EL (cell line): ENCODE measurements at places on chromosomes 6 and 20.

- peak; percentile 93 for DNase-seq
Observed at GRCh38 chr20:60063048-60063451, 104.8 kb downstream of the CDH26 start.

GRCh38 chr6:12313992-12314589, 23.9 kb downstream of the EDN1 start:
- peak; percentile 72 for DNase-seq

DNA sequence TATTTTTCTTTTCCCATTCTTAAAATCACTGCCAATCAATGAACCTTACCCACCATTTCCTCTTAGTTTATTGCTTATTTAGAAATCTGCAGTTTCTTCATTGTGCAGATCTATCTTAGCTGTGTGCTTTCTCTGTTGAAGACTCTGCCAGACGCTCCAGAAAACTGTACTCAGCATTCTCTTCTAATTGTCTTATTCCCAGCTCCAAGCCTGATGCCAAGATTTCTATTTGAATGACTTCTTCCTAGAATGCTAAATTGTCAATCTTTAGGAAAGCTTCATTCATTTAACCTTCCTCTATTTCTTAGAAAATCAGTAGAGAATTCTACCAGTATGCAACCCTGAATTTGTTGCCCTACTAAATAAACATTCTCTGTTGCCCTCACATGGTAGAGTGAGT, 308.9 kb downstream of the KHDRBS2 start:
- DNase-seq: no peak

GRCh38 chr6:20223141-20223540, 10.9 kb upstream of the MBOAT1 start:
- no peak for DNase-seq

GRCh38 chr6:79305020-79305419, 70.5 kb upstream of the HMGN3 start:
- DNase-seq: no peak

DNA sequence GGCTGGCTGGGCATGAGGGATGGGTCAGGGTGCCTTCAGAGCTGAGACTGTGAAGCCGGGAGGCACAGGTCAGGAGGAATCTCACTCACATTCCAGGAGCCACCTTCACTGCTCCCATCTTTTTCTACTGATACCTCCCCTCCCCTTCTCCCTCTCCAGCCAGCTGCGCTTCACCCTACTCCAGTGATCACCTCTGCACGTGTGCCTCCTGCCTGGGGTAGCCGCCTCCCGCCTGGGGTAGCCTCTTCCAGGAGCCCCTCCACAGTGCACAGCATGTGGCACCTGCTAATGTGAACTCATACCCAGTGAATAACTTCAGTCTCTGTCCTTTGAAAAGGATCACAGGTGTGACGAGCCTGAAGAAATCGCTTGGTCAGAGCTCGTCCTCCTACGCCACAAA, 232.6 kb downstream of the TMEM242 start:
- no peak for DNase-seq

DNA sequence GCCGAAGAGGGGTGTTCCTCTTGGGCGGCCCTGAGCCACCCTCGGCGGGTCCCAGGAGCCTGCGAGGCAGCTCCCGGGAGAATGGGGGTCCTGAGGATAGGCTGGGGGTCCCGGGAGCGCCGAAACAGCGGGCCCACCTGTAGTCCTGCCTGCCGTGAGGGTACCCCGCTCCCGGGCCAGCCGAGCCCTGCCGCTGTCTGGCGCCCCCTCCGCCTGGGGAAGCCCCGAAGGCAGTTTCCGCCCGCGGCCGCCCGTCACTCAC, 280 bp downstream of the SPATA2 start:
- no peak for DNase-seq

DNA sequence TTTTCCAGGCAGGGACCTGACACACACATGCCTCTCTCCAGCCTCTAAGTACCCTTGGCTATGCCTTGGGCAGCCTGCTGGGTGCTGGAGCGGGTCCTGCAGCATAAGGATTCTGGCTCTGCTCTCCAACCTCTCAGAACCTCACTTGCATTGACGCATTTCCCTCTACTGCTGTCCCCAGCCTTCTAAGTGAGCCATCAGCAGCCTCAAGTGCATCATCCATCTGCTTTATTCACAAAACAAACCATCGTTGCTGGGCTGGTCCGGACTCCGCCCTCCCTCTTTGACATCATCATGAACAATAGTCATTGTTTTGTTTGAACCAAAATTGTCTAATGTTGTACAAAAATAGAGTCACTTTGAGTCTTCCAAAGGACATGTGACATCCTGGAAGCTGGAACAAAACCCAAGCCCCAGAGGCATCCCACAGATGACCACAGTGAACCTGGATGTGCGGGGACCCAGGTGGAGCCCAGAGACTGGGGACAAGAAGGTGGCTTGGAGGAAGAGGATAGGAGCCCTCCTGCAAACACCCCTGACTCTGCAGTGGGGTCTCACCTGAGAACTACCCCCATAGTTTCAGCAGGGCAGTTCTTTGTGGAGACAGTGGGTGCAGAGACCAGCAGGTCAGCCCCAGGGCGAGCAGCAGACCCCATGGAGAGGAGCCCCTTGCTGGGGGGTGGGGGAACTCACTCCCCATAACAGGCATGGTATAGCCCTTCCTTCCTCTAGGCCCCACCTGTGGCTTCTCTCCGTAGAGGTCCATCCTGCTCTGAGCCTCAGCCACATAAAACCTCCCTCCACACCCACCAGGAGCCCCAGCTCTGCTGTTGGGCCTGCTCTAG, 230.1 kb downstream of the SYNDIG1 start:
- DNase-seq: no peak

DNA sequence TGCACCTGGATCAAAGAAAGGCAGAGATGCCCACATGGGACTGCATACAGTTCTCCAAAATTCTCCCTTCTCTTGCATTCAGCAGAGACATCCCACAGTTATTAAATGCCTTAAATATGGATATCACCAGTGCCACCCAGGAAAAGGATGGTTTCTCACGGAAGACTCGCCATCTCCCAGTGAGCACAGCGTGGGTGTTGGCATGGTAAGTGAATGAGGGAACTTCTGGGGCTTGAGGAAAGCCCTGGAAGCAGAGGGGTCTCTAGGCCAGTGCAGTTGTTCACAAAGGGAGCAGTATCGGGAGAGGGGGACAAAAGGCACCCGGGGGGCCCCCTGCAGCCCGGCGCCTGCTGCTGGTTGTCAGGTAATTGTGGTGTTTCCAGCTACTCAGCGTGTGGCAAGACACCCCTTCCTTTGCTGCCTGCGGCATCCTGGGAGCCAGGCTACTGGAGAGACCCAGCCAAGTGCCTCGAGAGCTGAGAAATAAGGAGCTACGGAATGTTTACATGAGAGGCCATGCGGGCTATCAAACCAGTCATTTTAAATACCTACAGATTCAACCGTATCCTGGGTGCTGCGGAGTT, 125.4 kb downstream of the PXDC1 start:
- no peak for DNase-seq

GRCh38 chr6:167933847-167934246, 63.6 kb upstream of the KIF25 start:
- DNase-seq: no peak

- DNase-seq: no peak
Observed at GRCh38 chr6:25576919-25577318, 75.1 kb upstream of the SCGN start.

DNA sequence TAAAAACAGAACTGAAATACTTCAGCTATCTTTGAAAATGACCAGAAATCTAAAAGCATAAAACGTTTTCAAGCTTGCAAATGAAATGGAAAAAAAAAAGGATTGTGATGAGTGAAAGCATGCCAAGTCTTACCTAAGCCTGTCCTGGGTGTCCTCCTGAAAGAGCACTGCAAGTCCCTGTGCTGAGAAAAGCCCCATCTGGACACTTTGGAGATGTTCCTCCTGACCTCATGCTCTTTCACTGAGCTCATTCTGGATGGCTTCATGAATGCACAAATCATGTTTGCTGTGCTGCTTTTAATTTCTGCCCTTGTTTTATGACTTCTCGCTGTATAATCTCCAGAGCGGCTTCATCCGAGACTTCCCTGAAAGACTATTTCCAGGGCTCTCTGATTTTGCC, 136.0 kb downstream of the SOD2 start:
- DNase-seq: no peak

DNA sequence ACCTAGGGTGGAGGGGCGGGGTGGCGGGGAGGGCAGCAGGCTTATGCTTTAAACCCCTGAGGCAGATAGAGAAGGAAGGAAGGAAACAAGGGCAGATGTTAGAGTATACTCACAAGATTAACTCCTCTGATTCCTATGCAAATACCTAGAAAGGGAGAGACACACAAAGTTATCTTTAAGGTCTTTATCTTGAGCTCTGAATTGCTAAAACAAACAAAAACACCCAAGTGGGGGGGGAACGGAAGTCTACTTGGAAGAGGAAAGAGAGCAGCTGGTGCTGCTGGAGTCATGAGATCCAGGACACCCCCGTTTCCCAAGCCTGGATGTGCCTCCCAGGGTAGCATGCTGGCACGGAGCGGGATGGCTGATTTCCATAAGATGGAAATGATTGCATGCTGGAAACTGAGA, 43.4 kb downstream of the PLAGL1 start:
- no peak for DNase-seq

DNA sequence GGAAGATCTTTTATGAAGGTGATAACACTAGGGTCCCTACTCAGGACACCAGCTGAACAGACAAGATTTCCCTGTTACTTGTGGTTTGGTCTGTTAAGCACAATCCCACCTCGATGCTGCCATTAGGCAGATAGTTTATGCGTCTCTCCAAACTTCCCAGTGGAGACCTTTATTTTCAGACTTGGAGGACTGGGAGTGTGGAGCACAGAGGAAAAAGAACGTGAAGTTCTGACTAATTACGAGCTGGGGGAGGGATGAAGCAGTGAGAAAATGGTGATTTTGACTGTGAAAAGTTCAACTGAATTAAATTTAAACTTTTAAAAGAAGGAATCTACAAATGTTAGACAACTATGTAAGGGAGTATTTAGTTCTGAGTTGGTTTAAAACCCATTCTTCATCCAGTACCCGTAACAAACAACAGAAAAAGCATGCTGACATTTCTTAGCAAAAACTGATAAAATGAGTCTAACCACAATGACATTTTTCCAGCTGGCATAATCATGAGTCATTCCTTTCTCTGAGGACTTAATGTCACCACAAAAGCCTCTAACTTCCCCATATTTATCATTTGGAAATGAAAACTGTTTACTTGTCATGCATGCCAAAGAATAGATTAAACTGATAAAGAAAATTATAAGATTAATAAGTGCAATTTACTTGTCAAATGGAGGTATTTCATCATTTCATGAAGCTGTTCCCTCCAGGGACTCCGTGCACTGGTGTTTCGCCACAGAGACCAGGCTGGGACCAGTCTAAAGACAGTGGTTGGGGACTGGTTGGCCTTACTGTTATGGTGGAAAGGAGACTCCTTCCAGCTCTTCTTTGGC, 113.3 kb upstream of the SSTR4 start:
- DNase-seq: peak; percentile 70

DNA sequence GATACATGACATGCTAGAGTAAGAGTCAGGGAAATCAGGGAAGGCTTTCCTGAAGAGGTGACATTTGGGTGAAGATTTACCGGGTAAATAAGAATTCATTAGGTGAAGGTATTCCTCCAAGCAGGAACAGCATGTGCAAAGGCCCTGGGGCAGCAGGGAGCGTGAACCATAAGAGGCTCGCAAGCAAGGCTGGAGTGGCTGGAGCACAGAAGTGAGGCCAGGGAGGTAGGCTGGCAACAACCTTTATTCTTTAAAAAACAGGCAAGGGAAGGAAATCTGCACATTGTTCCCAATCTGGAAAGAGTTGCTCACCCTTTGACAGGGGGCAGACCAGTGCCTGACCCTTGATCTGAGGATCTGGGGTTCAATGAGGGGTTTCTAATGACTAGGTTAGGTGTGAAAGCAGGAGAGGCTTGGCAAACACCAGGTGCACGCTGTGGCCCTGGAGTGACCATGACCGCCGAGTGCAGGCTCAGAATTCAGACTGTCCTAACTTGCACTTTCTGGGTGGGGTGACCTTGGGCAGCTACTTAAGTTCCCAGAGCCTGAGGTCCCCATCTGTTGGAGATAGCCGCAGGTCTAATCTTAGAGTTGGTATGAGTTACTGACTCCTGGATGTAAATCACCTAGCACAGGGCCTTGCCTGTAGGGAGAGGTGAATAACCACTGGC, 1.9 kb downstream of the KIAA1755 start:
- DNase-seq: no peak

DNA sequence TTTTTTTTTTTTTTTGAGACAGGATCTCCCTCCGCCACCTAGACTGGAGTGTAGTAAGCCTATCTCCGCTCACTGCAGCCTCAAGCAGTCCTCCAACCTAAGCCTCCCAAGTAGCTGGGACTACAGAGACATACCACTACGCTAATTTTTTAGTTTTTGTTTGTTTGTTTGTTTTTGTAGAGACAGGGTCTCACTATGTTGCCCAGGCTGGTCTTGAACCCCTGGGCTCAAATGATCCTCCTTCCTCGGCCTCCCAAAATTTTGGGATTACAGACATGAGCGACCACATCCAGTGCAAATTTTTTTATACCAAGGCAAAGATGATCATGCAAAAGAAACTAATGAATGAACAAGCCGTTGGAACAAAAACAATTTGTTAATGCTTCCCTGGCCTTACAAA, 5.3 kb downstream of the FUCA2 start:
- DNase-seq: no peak

- no peak for DNase-seq
Observed at GRCh38 chr20:48805286-48805685, 22.5 kb downstream of the PREX1 start.

DNA sequence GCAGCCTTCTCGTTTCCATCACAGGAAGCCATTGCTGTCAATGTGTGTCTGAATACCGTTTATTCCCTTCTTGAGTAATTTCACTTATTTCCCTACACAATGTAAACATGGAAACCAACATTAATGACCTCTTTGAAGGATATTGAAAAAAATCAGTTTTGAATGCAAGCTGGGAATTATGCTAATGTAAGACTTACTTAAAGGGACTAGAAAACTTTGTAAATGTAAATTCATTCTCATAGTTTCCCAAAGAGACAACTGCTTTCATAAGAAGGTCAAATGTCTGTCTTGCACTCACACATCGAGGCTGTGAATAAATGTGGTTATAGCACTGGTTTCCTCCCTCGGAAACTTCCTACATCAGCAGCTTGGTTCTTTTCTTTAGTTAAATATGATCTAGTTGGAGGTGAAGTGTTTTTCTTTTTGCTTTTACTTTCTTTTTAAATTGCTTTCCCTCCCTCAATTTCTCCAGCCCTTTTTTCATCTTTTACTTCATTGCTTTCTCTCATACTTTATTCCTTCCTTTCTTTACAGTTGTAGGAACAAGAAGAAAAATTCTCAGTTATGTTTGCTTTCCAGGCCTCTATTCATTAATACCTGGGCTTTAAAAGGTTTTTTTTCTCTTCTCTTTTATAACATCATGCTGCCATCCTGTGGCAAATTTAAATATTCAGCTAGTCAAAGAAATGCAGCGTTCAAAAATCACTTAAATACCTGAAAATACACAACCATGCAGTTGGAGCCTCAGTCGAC, 108.3 kb downstream of the TNFAIP3 start:
- peak; percentile 14 for DNase-seq
